Left ventricle myocardium superior (tissue), 1 donor: ENCODE measurements at places on chromosomes 4 and X. TPM values are rescaled to one million over a fixed set of nuclear protein-coding genes. Genes with fewer than 3 reads are reported as not detected.

DNA sequence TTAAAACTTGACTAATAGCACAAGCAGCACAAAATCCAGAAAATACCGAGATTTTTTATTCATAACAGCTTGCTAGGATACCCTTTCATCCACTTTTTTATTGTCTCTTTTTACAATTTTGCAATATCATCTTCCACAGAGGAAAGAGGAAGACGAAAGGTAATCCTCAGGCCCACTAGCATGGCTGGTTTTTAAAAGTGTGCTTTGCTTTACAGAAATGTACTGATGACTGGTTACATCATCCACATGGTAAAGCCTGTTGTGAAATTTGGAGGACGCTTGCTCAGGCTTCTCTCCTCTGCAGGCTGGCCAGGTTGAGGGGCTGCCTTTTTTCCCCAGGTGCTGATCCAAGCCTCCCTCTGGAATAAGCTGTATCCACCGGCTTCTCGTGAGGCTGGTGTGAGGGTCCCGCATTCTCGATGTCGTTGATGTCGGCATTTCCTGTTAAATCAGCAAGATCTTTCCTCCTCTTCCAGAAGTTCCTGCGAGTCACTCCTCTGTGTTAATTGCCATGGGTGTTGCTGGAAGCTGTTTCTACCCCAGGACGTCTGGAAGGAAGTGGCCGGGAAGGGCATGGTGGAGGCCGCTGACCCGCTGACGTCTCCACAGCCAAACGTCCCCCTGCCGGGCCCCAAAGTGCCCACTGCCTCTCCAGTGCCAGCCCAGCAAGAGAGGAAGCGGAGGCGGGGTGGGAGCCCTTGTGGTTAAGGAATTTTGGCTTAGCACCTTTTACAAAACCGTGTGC, 5.8 kb upstream of the DGKQ start:
- DNase-seq: no peak

DNA sequence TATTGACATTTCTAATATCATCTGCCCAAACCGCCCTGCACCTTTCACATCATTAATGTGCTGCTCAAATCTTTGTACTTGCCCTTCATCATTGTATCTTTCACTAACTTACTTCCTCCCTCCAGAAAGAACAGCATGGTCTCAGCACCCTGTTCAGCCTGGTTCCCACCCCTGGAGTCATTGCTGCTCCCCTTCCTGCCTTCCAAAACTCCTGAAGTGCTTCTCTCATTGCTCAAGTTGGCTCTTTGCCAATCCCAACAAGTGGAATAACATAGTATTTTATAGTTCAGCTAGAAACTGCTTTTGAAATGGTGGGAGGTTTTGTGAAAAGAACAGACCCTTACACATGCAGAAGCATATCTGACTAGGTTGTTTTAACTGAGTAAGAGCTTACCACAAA, 14.0 kb upstream of the TTC29 start:
- DNase-seq: no peak

- no peak for DNase-seq
Observed at GRCh38 chr4:185734214-185734613, 77.8 kb downstream of the SORBS2 start.

DNA sequence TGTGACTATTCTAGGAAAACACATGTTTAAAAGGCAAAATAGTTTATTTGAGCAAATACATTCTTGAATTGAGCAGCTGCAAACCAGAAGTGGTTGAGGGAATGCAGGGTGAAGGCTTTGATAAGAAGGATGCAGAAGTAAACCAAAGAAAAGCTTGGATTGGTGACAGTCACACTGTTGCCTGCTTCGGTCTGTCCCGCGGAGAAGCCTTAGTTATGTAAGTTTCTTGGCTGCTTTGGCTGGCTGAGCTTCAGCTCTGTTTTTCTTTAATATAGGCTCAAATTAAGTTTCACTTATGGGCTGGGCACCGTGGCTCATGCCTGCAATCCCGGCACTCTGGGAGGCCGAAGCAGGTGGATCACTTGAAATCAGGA, 67.6 kb downstream of the FAM53A start:
- DNase-seq: no peak

DNA sequence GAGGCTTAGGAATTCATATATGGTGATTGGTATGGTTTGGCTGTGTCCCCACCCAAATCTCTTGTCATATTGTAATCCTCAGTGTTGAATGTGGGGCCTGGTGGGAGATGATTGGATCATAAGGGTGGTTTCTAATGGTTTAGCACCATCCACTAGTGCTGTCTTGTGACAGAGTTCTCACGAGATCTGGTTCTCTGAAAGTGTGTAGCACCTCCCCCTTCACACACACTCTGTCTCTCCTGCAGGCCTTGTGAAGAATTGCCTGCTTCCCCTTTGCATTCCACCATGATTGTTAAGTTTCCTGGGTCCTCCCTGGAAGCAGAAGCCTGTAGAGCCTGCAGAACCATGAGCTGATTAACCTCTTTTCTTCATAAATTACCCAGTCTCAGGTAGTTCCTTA, 135.8 kb upstream of the FAT1 start:
- DNase-seq: no peak

DNA sequence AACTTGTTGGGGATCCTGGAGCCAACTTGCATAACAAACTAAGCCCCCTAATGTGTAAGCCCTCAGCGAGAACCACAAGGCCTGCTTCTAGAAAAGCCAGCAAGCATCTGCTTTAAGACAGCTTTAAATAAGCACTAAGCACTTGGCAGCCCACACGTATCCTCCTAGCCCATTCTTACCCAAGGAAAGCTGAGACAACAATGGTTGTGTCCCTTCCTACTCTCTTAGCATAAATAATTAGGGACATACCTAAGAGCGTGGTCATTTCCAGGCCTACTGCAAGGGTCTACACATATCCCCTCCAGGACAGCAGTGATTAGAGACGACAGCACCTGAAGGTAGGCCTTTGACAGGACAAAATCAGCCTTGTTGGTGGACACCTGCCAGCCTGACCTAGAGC, 322.8 kb upstream of the PPARGC1A start:
- no peak for DNase-seq

- DNase-seq: no peak
Observed at GRCh38 chr4:88101165-88101564, 57.3 kb downstream of the ABCG2 start.

DNA sequence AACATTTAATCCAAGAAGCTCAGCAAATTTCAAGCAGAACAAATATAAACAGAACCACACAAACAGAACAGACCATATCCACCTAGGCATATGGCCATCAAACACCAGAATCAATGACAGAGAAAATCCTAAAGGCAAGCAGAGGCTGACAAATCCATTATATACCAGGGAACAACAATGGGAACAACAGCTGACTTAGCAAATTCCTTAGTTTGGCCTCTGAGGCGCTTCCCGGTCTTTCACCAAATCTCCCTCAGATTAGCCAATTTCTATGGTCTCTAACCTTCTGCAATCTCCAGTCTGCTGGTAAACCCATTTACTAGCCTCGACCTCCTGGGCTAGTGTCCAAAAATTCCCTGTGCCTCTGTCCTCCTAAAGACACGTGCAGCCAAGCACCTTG, 59.2 kb downstream of the GPR143 start:
- DNase-seq: no peak

- no peak for DNase-seq
Observed at GRCh38 chr4:88646528-88647280, 50.9 kb downstream of the NAP1L5 start.

DNA sequence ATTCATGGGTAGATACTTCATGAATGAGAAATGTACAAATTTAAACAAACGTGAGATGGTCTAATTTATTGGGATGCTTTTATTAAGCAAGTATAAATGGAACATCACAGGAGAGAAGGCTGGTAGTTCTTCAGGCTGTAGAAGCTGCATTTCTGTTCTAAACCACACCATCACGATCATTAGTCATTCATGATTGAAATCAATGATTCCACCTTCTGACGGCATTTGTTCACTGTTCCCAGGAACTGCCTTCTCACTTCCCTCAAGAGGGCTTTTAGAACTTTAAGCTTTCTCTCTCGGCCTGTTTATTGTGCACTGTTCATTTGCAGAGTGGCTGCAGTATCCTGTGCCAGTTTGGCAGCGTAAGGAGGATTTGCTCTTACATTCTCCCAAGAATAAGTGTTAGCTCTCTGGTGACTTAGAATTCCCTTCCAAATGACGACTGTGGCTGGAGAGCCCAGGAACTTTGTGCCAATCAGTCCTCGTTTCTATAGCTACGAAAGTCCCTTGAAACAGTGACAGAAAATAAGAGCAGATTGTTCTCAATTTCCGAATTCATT, 54.7 kb downstream of the MFAP3L start:
- no peak for DNase-seq

- DNase-seq: no peak
Observed at GRCh38 chr4:172809319-172809718, 359.3 kb upstream of the GALNT7 start.

GRCh38 chr4:87939978-87940690, 35.4 kb upstream of the SPP1 start:
- DNase-seq: no peak

GRCh38 chr4:158610790-158611189, 60.9 kb downstream of the C4orf46 start:
- no peak for DNase-seq

DNA sequence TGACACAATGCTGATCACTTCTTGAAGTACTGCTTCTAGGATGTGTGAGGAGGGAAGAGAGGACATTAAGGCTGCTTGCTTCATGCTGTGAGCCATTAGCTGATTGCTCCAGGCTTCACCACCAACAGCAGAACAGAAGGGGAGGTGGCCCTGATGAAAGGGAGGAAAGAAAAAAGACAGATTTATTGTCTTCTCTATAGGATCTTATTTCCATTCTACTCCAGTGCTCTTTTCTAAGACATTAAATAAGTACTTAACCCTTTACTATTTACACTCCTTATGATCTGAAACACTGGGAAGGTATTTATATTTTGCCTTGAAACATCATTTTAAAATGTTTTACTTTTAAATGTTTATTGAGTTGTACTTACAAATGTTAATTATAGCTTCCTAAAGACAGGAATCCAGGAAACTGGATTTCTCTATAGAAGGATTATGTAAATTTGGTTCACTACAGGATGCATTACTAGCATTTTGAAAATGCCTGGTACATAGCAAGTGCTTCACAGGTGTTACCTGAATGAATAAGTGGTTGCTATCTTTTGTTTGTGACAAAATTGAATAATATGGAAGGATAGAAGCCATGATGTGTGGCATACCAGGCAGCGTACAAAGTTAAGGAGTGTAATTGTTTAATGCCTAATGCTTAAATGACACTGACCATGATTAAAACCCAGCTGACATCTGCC, 680.9 kb upstream of the ATOH1 start:
- DNase-seq: no peak

- no peak for DNase-seq
Observed at GRCh38 chrX:66166671-66167070, 2.6 kb downstream of the HEPH start.

DNA sequence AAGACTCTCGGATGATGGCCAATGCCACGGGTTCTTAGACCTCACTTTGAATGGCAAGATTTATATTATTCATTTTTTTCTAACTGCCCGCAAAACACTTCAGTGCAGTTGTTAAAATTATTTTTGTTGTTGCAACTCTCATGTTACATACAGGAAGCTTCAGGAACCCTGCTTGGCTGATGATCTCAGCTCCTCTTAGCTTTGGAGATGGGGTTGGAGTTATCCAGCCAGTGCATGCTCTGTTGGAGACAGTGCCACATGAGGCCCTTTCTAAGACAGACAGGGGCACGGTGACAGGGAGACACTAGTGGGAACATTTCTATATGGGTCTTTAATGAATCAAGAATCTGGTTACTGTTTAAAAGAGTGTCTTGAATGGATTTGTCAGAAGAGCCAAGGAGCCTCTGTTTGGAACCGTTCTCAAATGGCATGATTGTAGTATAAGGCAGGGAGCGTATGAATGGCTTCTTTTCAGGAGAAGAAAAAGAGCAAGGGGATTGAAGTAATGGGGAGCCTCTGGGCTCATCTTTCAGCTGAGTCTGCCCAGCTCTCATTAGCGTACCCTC, 61.9 kb upstream of the ENPP6 start:
- no peak for DNase-seq

DNA sequence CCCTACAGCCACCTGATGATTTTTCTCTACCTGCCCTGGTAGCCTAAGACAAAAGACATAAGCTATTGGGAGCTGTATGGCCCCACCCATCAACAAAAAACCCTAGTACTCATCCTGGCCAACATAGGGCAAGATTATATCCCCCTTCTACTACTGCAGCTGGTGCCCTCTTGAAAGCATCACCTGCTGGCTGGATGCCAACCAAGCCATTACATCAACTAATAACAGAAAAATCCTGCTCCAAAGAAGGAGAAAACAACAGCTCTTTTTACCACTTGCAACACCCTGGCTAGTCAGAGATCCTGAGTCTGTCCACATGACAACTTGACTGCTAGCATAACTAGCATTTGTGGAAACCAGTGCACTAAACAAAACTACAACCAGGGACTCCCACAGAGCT, 43.6 kb upstream of the UPRT start:
- no peak for DNase-seq

DNA sequence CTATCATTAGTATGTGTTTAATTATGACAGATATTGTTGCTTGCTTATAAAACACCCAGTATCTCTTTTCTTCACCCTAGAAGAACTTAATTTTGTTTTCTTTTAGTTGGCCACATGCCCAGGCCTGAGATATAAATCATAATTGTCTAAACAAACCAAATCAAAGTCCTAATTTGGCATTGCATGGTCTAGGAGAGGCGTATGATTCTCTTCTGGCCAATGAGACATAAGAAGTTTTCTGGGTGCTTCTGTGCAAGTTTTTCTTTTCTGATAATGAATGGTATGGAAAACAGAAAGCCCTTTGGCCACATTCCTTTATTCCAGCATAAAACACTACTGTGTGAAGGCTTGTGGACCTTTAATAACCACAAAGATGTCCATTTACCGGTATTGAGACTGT, 192.9 kb upstream of the CTSO start:
- DNase-seq: no peak

DNA sequence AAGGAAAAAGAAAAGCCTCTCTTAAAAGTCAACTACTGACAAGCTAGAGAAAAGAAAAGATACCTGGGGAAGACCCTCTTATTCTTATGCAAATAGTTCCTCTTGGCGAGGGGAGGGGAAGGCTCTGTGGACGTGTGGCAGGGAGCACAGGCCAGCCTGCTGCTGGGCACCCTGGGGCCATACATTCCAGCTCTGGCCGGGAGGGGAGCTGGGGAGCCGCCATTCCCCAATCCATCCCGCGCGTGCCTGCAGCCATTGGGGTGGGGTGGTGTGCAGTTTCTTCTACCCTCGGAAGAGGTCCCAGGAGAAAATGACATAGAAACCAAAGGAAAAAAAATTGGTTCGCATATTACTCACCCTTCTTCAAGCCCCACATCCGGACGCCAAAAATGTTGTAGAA, 1496.4 kb downstream of the RPA4 start:
- DNase-seq: no peak

- no peak for DNase-seq
Observed at GRCh38 chr4:172007889-172008288, 194.7 kb downstream of the GALNTL6 start.

GRCh38 chrX:9880870-9881269, 86.3 kb upstream of the CLDN34 start:
- no peak for DNase-seq

GPR143 gene
- total RNA-seq: not detected

TMEM156 gene
- not detected for total RNA-seq

LARP7 gene
- total RNA-seq: 64.1 TPM

TLR10 gene
- total RNA-seq: not detected

STATH gene
- not detected for total RNA-seq

AVPR2 gene
- 3.3 TPM for total RNA-seq

ACE2 gene
- total RNA-seq: 12.7 TPM

CNGA1 gene
- not detected for total RNA-seq

DDIT4L gene
- total RNA-seq: 0.37 TPM

MAGEA1 gene
- total RNA-seq: not detected
